ENCODE measurements at places on chromosomes 2 and 18. TPM values are rescaled to one million over a fixed set of nuclear protein-coding genes. Genes with fewer than 3 reads are reported as not detected.

OR6B2 gene
- not detected for total RNA-seq

GRCh38 chr2:145040433-145040832, 520.5 kb upstream of the ZEB2 start:
- DNase-seq = no peak

CHRNG gene
- not detected for total RNA-seq

- no peak for DNase-seq
Observed at GRCh38 chr2:88693911-88694414, 2.5 kb downstream of the RPIA start.

TSHZ1 gene
- 7.8 TPM for total RNA-seq

DNA sequence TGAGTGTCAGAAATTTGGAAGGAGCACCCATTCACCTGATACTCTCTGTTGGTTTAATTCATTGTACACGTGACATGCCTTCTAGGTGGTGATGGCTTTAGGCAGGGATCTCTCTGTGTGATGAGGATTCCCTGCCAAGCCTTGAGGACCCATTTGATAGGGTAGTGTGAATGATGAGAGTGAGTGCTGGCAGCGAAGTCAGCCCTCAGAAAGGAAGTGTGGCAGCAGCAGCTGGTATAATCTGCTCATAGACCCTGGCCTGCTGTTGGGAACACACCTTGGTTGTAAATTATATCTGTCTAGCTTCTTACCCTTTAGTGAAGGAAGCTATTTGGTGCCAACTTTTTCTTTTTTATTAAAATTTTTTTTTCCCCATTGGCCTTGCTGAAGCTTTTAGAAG, 164.5 kb downstream of the HAUS1 start:
- no peak for DNase-seq
